ENCODE measurements at places on chromosomes 1 and 21.
A peak's percentile ranks its signal among the peaks of the same experiment; 100 is the strongest.

GRCh38 chr1:53698384-53698980, 40.5 kb downstream of the GLIS1 start:
- DNase-seq = no peak

DNA sequence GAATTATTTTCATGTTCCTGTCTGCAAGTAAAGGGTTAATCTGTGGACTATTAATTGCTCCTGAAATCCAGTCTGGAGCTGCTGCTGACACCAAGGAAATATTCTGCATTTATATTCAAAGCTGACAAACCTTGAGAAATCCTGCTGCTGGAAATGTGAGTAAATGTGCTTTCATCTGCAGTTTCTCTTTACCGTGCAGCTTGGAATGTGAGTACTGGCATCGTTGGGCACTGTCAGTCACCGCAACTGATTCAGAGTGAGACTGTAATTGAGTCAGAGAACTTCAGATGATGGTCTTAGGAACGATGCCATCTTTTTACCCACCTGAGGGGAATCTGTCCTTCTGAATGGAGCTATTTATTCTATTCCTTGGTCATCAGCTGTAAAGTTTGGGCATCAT, 420.6 kb downstream of the SIPA1L2 start:
- no peak for DNase-seq

- no peak for DNase-seq
These were observed 201.0 kb downstream of the HS2ST1 start for GRCh38 chr1:87115317-87115890.

DNA sequence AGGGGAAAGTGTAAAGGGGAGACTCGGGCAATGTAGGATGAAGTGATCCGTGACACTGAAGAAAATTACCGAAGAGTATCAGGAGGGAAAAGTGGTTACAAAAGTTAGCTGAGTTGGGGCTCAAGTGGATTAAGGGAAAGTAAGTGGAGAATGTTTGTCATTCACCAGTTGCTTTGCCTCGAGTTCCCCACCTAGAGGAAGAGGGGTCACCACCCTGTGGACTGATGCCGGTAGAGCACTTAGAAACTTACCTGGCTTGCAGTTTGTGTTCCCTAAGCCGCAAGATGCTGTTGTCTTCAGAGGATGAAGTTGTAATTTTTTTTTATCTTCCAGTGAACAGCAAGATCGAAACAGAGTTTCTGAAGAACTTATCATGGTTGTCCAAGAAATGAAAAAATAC, 1.0 kb downstream of the PER3 start:
- no peak for DNase-seq

- no peak for DNase-seq
These were observed 22.8 kb downstream of the GABPA start for GRCh38 chr21:25757531-25757930.

DNA sequence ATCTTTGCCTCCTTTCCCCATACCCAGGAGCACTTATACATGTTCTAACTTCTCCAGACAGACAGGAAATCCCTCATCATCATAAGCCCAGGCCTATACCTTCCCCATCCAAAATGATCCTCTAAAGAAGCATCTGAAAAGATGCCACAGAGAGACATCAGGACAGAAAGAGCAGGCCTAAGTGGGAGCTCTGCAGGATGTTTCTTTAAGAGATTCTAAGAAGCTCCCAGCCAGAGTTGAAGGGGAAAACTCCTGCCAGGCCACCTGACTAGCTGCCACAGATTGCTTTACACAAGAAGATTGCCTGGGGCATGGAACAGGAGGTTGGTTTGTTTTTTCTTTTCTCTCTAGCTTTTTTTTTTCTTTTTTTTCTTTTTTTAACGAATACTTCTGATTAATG, 275.8 kb downstream of the VAV3 start:
- DNase-seq = no peak

DNA sequence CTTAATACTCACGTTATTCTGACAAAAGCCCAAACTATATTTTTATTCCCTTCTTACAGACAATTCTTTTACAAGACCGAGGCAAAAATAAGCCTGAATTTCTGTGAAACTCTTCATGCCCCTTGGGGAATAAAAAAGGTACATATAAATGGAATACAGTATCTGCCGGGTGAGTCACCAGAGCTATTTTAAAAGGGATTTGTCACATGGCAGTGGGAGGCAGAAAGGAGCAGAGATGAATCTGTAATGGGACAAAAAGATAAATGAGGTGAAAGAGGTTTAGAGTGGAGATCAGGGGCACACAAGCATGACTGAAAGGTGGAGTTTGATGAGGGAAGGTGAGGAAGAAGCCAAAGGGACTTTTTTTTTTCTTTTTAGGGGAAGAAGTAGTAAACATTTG, 8.8 kb downstream of the XCL1 start:
- no peak for DNase-seq

- DNase-seq = peak; percentile 5
These were observed 329.1 kb downstream of the USP25 start for GRCh38 chr21:16058896-16059295.

GRCh38 chr1:211935448-211935970, 99.8 kb downstream of the INTS7 start:
- DNase-seq = no peak

- no peak for DNase-seq
These were observed 136.7 kb downstream of the ADSS2 start for GRCh38 chr1:244314921-244315559.

GRCh38 chr1:112285316-112285715, 110.7 kb upstream of the CTTNBP2NL start:
- DNase-seq = no peak

GRCh38 chr1:5597991-5598823, 394.0 kb downstream of the NPHP4 start:
- DNase-seq = no peak

GRCh38 chr1:14924455-14925331, 228.9 kb upstream of the TMEM51 start:
- peak; percentile 15 for DNase-seq

GRCh38 chr1:53463961-53464899, 5.0 kb downstream of the DMRTB1 start:
- no peak for DNase-seq

DNA sequence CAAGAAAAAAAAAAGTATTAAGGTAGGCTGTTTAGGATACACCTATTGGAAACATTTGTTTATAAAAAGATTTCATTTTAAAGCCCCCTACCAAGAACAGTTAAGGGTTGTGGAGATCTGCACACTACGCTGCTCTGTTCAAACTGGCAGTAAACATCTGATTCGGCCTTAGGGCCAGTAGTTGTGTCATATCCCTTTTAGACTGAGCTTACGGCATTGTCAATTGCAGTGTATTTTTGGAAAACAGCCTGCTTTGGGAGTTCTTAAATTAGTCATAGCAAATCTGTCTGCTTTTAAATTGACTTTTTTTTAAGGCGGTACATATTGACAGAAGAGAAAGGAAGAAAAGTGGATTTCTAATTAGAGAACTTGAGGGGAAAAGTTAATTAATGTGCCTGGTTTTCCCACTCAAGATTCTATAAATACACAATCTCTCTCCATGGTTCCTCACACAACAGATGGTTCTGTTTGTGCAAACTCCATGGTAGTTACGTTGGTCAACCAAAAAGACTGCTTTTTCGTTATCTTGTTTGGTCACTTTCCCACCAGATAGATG, 1.7 kb upstream of the ELK4 start:
- no peak for DNase-seq

DNA sequence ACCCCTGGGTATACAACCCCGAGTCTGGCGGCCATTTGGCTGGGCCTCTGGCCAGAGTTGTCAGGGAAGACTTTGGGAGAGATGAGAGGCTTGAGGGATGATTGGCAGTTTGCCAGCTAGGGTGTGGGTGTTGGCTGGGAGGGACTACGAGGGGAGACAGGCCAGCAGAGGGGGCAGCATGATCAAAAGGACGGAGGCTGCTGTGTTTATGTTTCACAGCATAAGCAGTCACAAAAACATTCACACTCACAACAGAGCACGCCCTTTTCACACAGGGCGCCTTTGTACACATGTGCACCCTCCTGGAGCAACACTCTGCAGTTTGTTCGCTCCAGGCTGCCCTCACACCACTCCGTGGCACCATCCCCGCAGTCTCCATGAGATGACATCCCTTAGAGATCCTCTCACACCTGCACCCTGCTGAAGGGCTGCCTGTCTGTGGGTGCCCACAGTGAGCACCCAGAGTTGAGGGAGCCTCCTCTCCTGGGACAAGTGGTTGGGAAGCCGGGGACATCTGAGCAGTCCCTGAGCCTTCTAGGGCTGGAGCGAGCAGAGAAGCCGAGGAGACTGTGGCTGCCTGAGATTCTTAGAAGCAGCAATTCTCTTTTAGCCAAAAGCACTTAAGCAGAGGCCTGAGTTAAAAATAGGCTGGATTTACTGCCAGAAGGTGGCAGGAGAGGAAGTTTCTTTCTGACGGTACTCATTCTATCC, 15.4 kb downstream of the EFNA3 start:
- peak; percentile 97 for DNase-seq

DNA sequence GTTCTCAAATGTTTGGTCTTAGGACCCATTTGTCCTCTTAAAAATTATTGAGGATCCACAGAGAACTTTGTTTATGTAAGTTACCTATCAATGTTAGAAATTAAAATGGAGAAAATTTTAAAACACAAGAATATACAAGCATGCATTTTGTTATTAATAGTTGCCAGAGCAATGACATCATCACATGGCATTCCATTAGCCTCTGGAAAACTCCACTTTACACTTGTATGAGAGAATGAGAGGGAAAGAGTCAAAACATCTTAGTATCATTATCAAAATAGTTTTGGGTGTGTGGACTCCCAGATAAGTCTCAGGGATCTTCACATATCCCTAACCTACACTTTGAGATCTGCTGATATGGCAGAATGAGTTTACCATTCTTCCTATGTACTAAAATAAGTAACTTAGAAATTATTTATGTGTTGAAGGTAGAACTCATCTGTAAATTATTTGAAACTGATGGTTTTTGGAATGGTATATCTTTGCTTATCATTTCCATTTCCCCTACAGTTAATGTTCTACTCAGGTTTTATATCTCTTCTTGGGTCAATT, 48.8 kb downstream of the RNF220 start:
- no peak for DNase-seq
